ENCODE measurements at places on chromosomes 1 and 21.
A peak's percentile ranks its signal among the peaks of the same experiment; 100 is the strongest.

DNA sequence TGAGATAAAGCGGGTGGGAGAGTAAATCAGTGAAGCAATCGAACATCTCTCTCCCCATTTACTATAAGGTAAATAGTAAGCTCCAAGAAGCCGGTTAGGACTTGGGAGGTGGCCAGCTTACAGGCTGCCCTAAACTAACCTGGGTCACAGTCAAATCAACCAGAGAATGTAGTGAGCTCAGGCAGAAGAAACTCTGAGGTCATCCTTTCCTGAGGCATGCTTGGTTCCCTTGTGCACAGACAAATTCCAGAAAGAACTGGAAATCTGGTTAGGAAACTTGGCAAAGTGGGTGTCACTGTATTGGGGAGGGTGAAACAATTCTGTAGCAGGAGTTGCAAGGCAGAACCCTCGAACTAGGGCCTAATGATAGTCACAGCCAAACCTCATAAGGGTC is 72.5 kb downstream of the NTMT2 start:
- no peak for DNase-seq

- no peak for DNase-seq
Observed at GRCh38 chr1:173113015-173113741, 62.4 kb upstream of the TNFSF18 start.

- DNase-seq, result no peak
Observed at GRCh38 chr1:51299981-51300670, 30.2 kb downstream of the TTC39A start.

GRCh38 chr1:24878045-24878444 is 52.0 kb downstream of the RUNX3 start:
- no peak for DNase-seq

- DNase-seq, result no peak
Observed at GRCh38 chr1:208007319-208007937, 96.5 kb upstream of the CD34 start.

DNA sequence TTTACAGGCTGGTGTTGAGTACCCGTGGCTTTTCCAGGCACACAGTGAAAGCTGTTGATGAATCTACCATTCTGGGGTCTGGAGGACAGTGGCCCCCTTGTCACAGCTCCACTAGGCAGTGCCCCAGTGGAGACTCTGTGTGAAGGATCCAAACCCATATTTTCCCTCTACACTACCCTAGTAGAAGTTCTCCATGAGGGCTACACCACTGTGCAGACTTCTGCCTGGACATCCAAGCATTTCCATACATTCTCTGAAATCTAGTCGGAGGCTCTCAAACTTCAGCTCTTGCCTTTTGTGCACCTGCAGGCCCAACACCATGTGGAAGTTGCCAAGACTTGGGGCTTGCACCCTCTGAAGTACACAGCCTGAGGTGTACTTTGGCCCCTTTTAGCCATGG is 227.8 kb downstream of the BACH1 start:
- no peak for DNase-seq

- no peak for DNase-seq
Observed at GRCh38 chr21:45639206-45640000, 4.1 kb upstream of the PCBP3 start.

GRCh38 chr1:221555689-221556433 is 186.0 kb downstream of the DUSP10 start:
- DNase-seq, result no peak

- peak; percentile 12 for DNase-seq
Observed at GRCh38 chr1:147527941-147528936, 13.1 kb upstream of the BCL9 start.

GRCh38 chr1:246020211-246020954 is 486.7 kb downstream of the SMYD3 start:
- no peak for DNase-seq

- DNase-seq, result no peak
Observed at GRCh38 chr1:243946253-243946652, 96.2 kb upstream of the AKT3 start.

DNA sequence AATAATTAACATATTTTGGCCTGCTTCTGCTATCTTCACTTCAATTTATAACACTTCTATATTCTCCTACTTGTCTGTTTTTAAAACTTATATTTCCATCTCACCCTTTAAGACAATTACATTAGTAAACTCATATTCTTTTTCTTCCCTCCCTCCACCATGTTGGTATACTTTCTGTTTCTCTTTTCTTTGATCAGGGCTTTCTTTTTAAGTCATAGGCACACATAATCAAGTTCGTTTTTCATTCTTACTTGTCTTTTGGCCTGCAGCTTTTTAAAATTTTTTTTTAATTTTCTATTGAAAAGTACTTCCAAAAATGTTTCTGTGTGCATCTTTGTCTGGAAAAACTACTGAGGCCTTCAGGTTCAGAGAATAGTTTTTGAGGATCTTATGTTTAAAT is 2.3 kb downstream of the PYHIN1 start:
- DNase-seq, result no peak

DNA sequence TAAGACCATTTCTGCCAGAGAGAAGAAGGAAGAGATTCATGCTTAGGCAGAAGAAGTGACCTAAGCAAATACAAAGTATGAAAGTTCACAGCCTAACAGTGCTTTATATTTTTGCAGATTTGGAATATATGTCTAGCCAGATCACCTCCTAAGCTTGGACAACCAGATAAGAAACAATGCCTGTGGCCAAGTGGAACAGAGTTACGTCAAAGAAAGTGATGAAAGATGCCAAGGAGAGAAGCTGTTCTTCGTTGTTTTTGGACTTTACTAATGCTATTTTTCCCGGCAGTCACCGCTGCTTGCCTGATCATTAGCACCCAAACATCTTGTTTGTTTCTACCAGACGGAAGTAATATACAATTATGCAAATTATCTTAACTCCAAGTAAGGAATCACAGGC is 489.2 kb upstream of the C1orf87 start:
- no peak for DNase-seq

- DNase-seq, result no peak
Observed at GRCh38 chr1:186046437-186047211, 312.4 kb downstream of the HMCN1 start.

- DNase-seq, result peak; percentile 20
Observed at GRCh38 chr1:211133393-211133835, 534 bp downstream of the KCNH1 start.
